ENCODE measurements at places on chromosomes 5 and 9. TPM values are rescaled to one million over a fixed set of nuclear protein-coding genes. Genes with fewer than 3 reads are reported as not detected.

GRCh38 chr9:78074385-78075291 lies 43.0 kb upstream of the GNAQ start:
- H3K27ac ChIP-seq: no peak overlapping the region
- H3K4me3 ChIP-seq: no peak overlapping the region
- no peaks in the 10 kb centered on the region for H3K36me3 ChIP-seq
- no peaks in the 10 kb centered on the region for H3K4me1 ChIP-seq

TTC39B gene
- 13.4 TPM for total RNA-seq

PCDHA8 gene
- 0.29 TPM for total RNA-seq

CERT1 gene
- total RNA-seq: 34.6 TPM

GRCh38 chr9:27712806-27713205 lies 139.5 kb upstream of the C9orf72 start:
- no peaks in the 10 kb centered on the region for H3K36me3 ChIP-seq
- no peaks in the 10 kb centered on the region for H3K4me1 ChIP-seq
- H3K27ac ChIP-seq: no peak overlapping the region
- no peaks in the 10 kb centered on the region for H3K27me3 ChIP-seq

GRCh38 chr9:35254237-35254636 lies 92.4 kb downstream of the UNC13B start:
- H3K36me3 ChIP-seq: no peaks in the 10 kb centered on the region
- DNase-seq: no peak
- H3K27ac ChIP-seq: no peak overlapping the region
- H3K4me3 ChIP-seq: no peak overlapping the region

COL15A1 gene
- total RNA-seq: 150 TPM

- no peak for DNase-seq
- H3K4me1 ChIP-seq: peaks cover 29% of the 10 kb centered on the region
- no peak overlapping the region for H3K4me3 ChIP-seq
Observed at GRCh38 chr5:1507961-1508658, 15.7 kb downstream of the LPCAT1 start.

- H3K27me3 ChIP-seq: no peaks in the 10 kb centered on the region
- peaks cover 6% of the 10 kb centered on the region for H3K4me1 ChIP-seq
- H3K27ac ChIP-seq: no peak overlapping the region
- no peak overlapping the region for H3K4me3 ChIP-seq
- no peak for DNase-seq
Observed at GRCh38 chr9:6076851-6077250, 61.4 kb upstream of the RANBP6 start.

- H3K4me3 ChIP-seq: no peak overlapping the region
- peaks cover 20% of the 10 kb centered on the region for H3K4me1 ChIP-seq
- H3K27ac ChIP-seq: no peak overlapping the region
- H3K36me3 ChIP-seq: no peaks in the 10 kb centered on the region
- DNase-seq: no peak
Observed at GRCh38 chr5:142219146-142219545, 105.7 kb downstream of the SPRY4 start.

PIP5K1B gene
- total RNA-seq: 1.7 TPM

All from esophagus muscularis mucosa (tissue), 4 donors.